ENCODE measurements at places on chromosomes 16 and 17.

DNA sequence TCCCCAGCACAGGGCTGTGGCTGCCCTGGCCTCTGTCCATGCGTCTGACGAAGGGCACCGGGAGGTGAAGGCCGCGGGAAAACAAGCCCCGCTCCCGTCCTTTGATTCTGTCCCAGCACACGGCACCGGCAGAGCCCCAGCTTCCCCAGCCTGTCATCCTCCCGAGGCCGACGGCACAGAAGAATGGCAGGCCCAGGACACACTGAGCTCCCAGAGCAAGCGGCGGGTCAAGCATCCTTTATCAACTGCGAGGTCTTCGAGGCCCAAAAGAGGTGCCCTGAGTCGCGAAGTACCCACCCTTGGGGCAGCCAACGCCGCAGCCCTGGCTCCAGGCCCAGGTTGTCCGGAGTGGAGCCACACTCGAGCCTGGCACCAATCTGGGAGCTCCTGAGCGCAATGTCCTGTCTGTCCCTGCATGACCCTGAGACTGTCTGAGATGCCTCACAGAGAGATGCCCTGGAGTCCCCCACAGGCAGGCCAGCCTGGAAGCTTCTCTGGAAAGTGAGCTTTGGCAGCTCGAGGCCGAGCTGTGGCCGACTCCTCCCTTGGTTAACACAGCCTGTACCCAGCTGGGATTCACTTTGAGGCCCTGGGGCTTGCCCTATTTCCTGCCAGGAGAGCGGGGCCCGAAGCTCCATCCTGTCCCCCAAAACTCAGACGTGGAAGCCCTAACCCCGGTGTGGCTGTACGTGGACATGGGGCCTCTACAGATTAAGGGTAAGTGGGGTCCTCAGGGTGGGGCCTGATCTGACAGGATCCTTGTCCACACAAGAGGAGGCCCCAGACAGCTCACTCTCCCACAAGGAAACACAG lies 23.3 kb downstream of the SLC7A5 start:
- no peak for DNase-seq

GRCh38 chr17:21082001-21082436 lies 39.2 kb upstream of the USP22 start:
- DNase-seq = no peak

DNA sequence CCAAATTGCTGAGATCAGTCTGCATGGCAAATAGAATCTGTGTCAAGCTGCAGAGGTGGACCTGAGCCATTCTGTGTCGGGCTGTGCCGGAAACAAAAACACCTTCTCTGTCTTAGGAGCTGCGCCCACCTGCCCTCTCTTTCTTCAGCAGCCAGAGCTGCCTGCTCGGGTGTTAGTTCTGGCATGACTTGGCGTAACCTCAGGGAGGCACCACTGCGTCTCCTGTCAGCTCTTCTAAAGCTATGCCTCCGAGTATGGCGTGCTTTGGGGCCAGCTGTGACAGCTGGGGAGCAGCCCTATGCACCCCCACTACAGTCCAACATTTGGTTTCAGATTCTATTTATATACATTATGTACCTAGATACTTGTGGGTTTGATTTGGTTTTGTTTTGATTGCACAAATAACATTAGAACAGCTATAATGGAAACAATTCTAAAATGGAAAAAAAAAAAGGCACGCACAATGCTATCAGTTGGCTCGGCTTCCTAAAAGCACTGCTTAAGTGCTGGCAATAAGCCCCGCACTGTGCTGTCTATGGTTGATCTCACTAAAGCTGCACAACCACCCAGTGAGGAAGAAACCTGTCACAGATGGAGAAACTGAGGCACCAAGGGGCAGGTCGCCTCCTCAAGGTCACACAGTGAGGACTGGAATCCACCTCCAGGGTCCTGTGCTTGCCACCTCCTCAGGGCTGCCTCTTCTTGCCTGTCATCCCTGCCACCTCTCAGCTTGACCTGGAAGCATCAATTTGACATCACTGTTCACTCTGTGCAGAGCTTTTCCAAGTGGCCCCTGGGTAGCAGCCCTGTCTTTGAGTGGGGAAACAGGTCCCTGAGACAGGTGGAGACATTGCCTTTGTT lies 18.7 kb upstream of the ADGRG1 start:
- no peak for DNase-seq

- DNase-seq = peak; percentile 60
Observed at GRCh38 chr17:2025622-2026309, 632 bp upstream of the RTN4RL1 start.

- DNase-seq = no peak
Observed at GRCh38 chr17:7167832-7168231, 11.3 kb downstream of the ASGR1 start.
